ENCODE measurements at places on chromosomes 1 and 21.

GRCh38 chr1:94036730-94037129 lies 84.2 kb downstream of the ABCA4 start:
- no peak for DNase-seq

DNA sequence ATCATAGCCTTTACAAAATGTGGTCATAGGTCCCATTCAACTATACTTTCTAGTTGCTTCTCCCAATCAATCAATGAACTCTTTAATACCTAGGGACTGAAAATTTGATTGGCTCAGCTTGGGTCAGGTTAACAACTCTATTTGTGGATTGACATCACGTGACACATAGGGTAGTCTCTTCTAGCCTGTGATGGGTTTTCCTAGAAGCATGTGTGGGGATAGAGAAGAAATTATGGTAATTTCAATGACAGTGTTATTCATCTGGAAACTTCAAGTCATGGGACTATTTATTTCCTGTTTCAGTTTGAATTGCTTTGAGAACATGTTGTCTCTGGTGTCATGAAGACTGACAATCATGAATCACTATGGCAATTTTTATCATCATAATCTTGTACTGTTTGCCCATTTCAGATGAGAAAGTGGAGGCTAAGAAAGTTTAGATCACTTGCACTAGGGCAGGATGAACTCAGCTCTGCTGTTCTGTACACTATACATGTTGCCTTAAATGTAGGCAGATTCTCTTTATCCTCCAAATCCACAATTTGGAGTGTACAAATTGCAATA lies 529.9 kb upstream of the BEND5 start:
- DNase-seq: no peak

GRCh38 chr1:155175927-155176371 lies 2.3 kb downstream of the TRIM46 start:
- DNase-seq: peak; percentile 56

GRCh38 chr21:29115899-29116298 lies 14.5 kb upstream of the MAP3K7CL start:
- no peak for DNase-seq

DNA sequence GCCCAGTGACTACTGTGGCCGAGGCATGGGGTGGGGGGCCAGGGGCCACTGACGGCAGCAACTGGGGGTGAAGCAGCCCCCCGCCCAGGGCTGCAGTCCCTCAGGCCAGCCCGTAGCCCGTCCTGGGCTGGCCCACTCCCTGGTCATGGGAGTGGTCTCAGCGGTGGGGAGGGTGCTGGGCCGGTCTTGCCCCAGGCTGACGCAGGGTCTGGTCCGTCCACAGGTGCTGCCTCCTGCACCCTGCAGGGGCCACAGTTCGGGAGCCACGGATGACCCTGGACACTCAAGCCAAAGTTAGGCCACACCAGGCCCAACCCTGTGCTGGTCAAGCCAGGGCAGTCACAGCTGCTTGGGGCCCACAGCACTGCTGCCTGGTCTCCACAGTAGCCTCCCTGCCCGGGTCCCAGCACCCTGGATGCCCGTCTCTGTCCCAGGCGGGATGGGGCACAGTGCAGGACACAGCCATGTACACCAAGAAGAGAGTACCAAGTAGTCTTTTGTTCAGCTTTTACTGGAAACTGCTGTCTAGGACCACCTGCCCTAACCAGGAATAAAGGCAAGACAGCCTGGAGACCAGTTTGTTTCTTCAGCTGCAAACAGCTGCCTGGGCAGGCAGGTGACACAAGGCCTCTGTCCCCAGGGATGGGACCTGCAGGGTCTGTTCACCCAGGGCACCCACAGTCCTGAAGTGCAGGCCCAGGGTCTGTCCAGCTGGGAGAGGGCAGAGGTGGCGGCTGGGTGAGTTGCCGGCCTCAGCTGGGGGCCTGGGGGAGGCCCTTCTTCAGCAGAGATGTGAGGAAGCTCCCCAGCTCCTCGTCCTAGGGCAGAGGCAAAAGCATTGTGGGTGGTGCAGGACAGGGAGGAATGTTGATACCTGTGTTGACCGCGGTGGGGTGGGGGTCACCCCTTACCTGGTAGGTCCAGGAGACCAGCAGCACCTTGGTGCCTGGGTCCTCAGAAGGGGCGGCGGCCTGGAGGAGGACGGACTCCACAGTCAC lies 3.0 kb downstream of the PUSL1 start:
- DNase-seq: no peak

DNA sequence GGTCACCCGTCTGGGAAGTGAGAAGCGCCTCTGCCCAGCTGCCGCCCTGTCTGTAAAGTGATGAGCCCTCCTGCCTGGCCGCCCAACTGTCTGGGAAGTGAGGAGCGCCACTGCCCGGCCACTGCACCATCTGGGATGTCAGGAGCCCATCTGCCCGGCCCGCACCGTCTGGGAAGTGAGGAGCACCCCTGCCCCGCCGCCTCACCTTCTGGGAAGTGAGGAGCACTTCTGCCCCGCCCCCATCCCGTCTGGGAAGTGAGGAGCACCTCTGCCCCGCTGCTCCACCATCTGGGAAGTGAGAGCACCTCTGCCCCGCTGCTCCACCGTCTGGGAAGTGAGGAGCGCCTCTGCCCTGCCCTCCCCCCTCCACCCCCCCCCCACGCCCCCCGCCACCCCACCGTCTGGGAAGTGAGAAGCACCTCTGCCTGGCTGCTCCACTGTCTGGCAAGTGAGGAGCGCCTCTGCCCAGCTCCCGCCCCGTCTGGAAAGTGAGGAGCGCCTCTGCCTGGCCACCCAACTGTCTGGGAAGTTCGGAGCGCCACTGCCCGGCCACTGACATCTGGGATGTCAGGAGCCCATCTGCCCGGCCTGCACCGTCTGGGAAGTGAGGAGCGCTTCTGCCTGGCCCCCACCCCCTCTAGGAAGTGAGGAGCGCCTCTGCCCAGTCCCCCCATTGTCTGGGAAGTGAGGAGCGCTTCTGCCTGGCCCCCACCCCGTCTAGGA lies 4.5 kb upstream of the ZZZ3 start:
- no peak for DNase-seq

GRCh38 chr1:192633533-192634253 lies 2.3 kb upstream of the RGS13 start:
- no peak for DNase-seq

DNA sequence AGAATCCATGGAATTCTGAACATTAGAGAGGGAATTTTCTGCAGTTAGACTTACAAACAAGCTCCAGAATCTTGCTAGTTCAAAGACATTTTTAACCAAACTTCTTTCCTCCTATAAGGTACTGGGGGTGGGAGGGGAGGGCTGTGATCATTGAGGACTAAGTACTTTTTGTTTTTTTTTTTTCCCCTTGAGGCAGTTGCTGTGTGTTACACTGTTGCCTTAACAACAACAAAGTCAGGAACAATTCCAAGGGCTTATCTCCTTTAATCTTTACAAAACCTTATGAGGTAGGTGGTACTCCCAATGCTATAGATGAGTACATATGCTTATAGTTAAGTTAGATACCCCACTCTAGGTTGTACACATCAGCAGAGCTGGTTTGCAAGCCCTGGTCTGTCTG lies 62.9 kb downstream of the PPP1R12B start:
- DNase-seq: no peak

- DNase-seq: no peak
Observed at GRCh38 chr1:84861988-84862644, 30.9 kb downstream of the LPAR3 start.

DNA sequence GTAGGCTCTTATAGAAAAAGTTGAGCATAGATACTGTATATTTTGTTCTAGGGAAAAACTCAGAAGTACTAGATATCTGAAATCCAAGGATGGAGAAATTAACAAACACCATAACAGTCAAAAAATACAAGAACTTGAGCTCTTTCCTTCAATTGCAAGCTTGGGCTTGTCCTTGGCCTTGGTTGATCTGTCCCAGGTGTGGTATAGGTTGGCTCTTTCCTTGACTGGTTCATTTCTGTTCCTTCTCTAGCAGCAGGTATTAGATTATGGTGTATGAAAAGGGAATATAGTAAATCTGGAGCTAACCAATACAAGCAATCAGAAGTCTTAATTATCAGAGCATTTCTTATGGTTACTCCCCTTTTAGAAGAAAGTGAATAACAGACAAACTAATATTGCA lies 198.6 kb downstream of the GPATCH2 start:
- DNase-seq: no peak

DNA sequence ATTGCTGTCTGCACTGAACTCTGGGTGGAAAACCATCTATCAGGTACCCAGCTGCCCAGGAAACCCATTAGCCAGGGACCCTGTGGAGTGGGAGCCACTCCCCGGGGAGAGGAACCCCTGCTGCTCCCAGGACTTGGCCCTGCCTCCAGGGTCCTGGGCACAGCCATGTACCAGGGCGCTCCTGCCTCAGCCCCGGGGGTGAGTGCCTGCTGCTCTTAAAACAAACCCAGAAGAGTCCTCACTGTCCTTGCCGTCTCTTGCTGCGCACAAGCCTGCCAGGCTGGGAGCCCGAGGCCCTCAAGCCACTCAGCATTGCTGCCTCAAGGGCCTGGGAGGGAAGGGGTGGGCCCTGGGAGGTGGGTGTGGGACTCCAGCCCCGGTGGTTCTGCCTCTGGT lies 3.4 kb upstream of the SLC25A34 start:
- DNase-seq: no peak

- no peak for DNase-seq
Observed at GRCh38 chr1:230681599-230681998, 32.3 kb downstream of the AGT start.

DNA sequence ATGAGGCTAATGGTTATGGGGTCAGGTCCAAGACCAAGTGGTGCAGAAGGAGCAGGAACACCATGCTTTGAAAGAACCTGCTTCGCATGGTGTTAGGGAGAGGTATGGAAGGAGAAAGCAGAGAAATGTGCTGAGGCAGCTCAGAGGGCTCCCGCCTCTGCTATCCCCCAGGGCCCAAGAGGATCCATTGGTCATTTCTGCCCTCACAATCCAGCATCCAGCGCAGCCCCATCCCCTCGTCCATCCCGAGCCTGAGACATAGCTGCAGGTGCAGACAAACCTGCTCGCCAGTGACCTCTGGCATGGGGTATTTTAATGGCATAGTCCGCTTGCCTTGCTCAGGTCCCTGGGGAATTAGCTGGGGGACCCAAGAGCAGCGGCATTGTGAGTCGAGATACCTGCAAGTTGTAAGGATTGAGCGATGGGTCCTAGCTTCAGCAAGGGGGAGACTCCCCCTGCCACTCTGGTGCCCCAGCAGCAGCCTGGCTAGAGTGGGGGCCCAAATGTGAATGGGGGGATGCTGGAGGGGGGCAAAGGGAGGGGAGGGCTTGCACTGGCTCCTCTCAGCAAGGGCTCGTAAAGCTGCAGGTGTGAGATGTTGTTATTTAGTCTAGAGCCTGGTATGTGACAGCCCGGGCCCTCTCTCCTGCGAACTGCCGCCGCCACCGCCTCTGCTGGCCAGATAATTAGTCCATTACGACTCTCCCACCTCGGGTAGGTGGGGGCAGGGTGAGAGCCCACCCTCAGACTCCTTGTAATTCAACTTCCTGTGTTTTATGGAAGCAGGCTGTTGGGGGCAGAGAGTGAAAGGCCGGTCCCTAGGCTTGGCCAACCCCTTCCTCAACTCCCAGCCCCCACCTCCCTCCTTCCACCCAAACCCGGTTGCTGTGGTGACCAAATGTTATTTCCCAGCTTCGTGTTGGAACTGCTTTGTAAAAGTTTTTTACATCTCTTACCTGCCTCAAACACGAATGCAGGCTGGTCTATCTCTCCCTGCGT lies 118.8 kb downstream of the RNF220 start:
- no peak for DNase-seq

DNA sequence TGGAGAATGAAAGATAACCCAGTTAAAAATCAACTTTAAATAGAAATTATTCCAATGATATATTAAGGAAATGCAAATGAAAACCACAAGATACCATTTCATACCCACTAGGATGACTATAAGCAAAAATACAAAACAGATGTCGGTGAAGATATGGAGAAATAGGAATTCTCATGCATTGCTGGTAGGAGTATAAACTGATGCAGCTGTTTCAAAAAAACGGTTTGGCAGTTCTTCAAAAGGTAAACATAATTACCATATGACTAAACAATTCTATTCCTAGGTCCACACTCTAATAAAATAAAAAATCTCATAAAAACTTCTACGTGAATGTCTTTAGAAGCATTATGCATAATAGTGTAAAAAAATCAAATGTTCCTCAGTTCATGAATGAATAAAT lies 763.3 kb upstream of the BRINP3 start:
- no peak for DNase-seq

DNA sequence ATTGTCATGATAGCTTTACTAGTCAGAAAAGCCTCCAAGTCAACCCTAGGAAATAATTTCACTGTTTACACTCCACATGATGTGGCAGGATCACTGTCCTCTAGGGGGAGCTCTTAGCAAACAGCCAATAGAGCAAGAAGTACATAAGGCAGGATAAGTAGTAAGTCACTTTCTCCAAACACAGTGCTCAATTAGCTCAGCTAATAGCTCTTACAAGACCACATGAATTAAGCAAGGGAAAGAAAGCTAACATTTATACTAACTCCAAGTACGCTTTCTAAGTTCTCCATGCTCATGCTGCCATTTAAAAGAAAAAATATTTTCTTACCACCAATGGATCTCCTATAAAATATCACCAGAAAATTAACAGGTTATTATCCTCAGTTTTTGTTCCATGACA lies 66.9 kb upstream of the LRIF1 start:
- peak; percentile 61 for DNase-seq

GRCh38 chr21:37364722-37365121 lies 1.9 kb upstream of the DYRK1A start:
- DNase-seq: no peak

DNA sequence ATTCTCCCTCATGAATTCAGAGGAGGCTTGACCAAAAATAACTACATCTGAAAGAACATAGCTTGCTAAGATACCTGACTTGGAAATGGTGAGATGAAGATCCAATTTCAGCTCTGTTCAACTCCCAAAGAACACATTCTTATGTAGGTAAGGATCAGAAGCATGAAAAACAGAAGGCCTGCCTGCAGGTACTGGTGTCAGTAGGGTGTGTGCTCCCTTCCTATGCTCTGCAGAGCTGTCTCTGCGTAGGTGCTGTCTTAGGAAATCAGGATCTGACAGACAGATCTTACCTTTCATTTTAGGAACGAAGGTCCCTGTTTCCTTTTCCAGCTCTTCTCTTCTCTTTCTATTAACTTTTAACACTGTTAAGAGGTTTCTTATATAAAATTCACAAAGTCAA lies 5.6 kb upstream of the OR6K2 start:
- DNase-seq: no peak

DNA sequence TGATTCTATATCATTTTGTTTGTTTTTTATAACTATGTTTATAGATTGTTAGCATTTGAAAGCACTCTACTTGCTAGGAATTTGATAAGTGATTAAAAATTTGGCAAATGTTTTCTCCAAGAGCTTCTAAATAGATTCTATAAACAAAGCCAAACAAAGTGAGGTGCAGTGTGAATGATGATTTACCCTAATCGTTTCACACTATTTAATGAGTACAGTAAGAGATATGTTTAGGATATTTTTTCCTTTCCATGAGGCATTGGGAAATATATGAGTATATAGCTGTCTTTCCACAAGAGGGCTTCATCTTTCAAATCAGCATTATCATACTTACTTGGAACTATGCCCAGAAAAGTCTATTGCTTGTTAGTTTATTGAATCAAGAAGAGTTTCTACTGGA lies 277.0 kb upstream of the BRINP3 start:
- no peak for DNase-seq

GRCh38 chr1:30273456-30273855 lies 449.9 kb downstream of the MATN1 start:
- DNase-seq: no peak

All from activated T-cell treated with anti-CD3 and anti-CD28 coated beads, Interleukin-2, amount 50 U/mL, for 48 hours (primary cell).